CD4-positive, alpha-beta T cell treated with Interferon alpha-2 for 1 hour (primary cell): ENCODE measurements at places on chromosomes 5 and 9.

- no peak for DNase-seq
Observed at GRCh38 chr9:127369428-127369827, 27.5 kb upstream of the SLC2A8 start.

DNA sequence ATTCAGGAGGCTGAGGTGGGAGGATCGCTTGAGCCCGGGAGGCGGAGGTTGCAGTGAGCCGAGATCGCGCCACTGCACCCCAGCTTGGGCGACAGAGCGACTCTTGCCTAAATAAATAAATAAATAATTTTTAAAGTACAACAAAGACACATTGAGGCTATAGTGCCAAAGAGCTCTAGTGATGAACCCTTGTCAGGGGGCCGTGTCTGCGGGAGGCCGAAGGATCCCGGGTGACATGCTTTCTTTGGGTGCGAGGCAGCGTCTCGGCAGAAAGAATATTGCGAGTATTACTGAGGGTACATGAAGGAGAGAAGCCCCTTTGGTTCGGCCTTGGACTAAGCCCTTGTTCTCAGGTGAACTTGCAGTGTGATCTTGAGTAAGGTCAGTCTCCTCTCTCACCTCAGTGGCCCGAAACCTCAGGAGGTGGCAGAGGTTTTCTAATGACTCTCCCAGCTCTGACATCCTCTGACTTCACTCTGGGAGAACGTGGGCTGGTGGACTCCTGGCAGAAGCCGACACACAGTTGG, 397 bp upstream of the RECK start:
- DNase-seq = no peak

DNA sequence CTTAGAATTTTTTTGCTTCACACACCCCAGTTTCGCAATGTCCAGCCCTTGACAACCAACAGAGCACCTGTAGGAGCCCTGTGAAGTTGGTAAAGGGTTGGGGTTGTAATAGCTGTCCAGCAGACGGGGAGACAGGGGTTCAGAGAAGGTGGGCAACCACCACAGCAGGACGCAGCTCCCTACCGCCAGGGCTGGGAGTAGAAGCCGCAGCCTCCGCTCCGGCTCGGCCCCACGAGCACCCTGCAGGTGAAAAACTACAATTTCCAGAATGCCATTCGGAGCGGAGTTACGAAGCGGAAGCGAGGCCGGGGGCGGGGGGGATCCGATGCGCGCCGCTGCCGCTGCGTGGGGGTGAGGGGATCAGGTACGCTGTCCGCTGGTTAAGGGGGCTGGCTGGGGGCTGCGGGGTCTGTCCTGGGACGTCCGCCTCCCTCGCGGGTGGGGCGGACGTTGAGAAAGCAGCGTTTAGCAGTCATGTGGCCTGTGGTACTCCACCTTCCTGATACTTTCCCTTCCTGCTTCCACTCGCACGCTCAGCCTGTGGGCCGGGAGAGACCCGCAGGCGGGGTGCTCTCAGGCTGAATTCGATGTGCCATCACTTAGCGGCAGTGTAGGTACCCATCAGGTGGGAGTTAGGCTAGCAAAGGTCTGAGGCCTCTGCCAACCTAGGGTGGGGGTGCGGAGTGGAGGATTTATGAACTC, at the start of gene TRMT10B:
Gene TRMT10B, plus strand, starts transcription at position 317 of the 702 bp plus-strand sequence. CDS start 8,127 bp downstream, outside the sequence.
- DNase-seq = peak; percentile 66

- DNase-seq = no peak
Observed at GRCh38 chr5:74205767-74206578, 434.6 kb downstream of the ENC1 start.

DNA sequence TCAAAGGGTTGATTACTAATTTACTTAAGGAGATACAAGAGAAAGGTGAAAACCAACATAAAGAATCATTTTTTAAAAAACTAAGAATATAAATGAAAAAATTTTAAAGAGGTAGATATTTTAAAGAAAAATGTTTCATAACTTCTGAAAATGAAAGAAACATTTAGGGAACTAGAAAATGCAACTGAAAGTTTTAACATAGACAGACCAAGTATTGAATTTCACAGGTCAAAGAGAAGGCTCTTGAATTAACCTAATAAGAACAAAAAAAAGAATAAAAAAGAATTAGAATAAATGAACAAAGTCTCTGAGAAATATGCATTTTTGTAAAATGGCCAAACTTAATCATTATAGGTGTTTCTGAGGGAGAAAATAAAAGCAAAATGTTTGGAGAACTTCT, 16.1 kb upstream of the FAM174A start:
- no peak for DNase-seq

DNA sequence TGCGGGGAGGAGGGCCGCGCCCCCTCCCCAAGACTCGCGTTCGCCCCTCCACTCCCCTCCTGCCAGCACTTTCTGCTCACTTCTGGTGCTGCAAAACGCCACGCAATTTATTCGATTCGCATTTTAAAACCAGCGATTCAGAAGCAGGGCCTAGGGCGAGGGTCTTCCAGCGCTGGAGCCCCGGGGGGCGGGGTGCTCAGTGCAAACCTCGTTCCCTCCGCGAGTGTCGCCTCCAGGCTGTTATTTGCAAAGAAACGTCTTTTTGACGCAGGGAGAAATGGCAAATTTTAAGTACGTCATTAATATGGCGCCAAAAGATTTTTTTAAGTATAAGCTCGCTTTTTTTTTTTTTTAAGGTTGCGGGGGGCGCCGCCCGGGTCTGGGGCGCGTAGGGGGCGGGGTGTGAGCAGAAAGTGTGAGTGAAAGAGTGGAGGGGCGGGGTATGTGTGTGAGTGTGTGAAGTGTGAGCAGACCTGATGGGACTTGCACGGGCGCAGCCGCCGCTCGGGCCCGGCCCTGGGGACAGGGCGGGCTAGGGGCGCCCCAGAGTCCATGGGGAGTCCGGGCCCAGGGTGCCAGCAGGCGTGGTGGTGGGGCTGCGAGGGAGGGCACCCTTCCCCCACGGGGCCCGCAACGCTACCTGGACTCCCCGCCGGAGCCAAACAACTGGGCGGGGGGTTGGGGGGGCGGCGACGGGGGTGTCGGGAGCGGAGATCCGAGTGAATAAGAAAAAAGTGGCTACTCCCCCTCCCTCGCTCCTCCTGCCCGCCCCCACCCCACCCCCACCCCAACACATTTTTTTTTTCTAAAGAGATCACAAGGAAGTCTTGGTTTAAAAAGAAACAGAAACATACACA, at the start of gene JADE2:
Gene JADE2, plus strand, starts transcription at position 845 of the 857 bp plus-strand sequence. CDS start 10,188 bp downstream, outside the sequence.
- peak; percentile 91 for DNase-seq

GRCh38 chr5:91928754-91929521, 545.8 kb upstream of the ARRDC3 start:
- DNase-seq = no peak

DNA sequence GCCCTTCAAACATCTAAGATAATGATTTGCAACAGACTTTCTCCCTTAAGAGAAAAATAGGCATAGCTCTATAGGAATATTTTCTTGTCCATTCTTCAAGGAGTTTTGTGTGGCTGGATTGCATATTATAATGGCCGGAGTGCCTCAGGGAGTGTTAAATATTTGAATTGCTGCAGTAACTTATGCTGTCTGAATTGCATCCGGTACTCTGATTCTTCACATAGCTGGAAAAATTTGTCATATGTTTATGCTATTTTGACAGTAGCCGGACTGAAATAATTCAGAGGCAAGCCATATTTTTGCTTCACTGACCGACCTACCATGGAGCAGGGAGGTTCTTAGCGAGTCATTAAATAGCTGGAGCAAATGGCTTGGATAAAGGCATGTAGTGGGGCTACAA, 621.0 kb downstream of the ACTL7B start:
- no peak for DNase-seq

GRCh38 chr9:85268131-85268530, 473.6 kb downstream of the AGTPBP1 start:
- no peak for DNase-seq

GRCh38 chr5:128494516-128494915, 43.5 kb downstream of the FBN2 start:
- no peak for DNase-seq

- DNase-seq = no peak
Observed at GRCh38 chr9:84327184-84327583, 13.4 kb downstream of the SLC28A3 start.

- no peak for DNase-seq
Observed at GRCh38 chr9:98966676-98967075, 23.0 kb downstream of the COL15A1 start.

DNA sequence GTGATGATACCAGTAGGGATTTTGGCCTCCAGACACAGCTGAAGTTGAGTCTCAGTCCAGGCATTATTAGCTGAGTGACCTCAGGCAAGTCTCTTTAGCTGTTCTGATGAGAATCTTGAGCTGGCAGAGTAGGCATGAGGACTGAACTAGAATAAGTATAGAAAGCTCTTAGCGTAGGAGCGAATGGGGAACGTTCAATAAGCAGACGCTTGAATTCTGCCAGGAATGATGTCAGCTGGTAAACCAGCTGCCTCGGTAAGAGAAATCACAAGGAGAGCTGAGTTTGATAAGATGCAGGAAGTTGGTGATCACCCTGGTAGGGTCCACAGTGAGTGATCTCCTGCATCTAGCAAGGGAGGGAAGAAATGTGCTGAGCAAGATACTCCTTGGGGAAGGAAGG, 280.4 kb downstream of the NTRK2 start:
- DNase-seq = no peak

DNA sequence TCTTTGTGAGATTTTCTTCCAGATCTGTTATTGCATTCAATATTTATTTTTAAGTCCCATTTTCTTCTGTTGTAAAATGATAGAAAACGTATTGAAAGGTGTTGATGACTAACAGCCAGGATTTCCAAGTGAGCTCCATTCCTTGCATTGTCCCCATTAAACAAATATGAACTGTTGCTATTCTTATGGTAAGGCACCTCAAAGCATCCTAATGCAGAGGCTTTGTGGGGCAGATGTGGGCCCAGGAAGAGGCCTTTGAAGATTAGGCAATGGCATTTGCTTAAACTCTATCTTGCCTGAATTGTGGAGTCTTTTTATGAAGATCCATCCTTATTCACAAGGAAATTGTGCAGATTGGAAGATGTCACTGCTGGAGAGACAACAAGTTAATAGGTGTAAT, 38.9 kb downstream of the NTRK2 start:
- no peak for DNase-seq

GRCh38 chr9:135644631-135645218, 5.4 kb upstream of the GLT6D1 start:
- no peak for DNase-seq

GRCh38 chr9:81964218-81965171, 21.2 kb downstream of the SPATA31D3 start:
- no peak for DNase-seq

- DNase-seq = no peak
Observed at GRCh38 chr5:4295663-4296339, 700.2 kb downstream of the IRX1 start.

DNA sequence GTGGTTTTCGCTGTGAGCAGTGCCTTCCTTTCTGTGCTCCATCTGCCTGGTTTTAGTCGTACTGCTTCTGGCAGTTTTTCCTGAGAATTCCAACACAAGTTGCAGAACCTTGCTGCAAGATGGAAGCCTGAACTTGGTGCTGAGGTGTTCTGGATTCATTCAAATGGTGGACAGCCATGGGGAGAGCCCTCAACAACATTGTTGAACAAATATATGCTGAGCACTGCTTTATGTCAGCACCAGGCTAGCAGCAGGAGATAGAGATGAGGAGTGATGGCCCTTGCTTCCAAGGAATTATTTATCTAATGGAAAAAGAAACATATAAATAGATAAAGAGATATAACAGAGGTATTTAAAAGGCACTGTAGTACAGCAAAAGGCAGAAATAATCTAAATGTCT, 7.3 kb upstream of the RPS6 start:
- no peak for DNase-seq

DNA sequence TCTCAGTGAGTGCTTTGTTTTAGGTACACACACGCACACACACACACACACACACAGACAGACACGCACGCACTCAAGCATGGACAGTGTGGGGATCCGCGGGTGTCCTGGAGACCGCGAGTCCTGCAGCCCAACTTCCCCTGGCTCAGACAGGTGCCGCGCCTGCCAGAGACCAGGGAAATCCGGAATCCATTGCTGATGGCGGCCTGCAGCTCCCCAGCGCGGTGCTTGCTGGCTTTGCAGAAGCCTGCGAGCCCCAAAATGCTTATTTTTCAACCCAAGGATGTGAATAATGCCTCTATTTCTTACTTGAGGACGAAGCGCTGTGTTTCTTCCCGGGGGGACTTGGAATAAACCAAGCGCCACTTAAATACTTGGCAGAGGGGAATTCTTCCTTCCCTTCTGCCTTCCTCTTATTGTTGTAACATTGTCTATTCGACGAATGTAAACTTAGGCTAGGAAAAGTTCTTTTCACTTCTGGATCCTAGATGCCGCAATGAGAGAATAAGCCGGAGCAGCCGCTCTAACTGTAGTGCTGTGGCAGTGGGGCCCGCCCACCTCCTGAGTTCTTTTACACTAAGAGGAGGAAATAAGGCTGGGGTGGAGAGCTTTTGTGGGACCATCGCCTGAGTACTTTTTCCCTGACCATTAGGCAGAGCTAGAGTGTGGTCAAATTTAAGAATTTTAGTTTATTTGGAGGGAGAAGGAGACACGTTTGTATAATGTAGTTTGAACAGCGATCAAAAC, 802 bp downstream of the ITGA2 start:
- DNase-seq = no peak

- DNase-seq = peak; percentile 46
Observed at GRCh38 chr9:136848393-136849037, 694 bp upstream of the PHPT1 start.

DNA sequence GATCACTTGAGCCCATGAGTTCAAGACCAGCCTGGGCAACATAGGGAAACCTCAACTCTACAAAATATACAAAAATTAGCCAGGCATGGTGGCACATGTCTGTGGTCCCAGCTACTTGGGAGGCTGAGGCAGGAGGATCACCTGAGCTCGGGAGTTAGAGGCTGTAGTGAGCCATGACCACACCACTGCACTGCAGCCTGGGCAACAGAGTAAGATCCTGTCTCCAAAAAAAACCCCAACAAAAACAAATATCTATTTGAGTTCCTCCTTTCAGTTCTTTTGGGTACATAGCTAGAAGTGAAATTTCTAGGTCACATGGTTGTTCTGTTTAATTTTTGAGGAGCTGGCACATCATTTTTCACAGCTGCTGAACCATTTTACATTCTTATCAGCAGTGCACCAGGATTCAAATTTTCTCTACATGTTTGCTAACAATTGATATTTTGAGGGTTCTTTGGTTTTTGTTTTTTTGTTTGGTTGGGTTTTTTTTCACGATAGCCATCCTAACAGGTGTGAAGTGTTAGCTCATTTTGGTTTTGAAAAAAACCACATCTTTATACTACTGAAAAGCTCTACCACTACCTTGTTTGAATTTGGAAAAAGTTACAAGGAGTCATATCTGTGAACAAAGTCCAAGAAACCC, 176.9 kb upstream of the SLC12A2 start:
- DNase-seq = no peak

DNA sequence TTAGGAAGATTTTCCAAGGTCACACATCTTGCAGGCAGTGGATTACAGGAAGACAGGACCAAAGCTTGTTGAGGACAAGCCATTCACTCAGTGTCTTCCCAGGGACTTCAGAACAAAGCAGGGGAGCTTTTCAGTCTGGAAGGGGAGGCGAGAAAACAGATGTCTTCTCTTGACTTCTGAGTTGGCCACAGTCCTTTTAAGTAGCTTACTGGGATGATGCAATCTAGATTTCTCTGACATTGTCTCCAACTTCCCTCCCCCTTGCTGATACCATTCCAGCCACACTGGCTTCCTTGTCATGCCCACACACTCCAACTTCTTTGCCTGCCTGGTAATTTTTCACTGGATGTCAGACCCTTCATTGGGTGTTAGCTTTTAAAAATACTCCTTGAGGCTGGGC, 174.2 kb upstream of the TBC1D2 start:
- no peak for DNase-seq
